ENCODE measurements at places on chromosomes 1 and 21.
A peak's percentile ranks its signal among the peaks of the same experiment; 100 is the strongest.

DNA sequence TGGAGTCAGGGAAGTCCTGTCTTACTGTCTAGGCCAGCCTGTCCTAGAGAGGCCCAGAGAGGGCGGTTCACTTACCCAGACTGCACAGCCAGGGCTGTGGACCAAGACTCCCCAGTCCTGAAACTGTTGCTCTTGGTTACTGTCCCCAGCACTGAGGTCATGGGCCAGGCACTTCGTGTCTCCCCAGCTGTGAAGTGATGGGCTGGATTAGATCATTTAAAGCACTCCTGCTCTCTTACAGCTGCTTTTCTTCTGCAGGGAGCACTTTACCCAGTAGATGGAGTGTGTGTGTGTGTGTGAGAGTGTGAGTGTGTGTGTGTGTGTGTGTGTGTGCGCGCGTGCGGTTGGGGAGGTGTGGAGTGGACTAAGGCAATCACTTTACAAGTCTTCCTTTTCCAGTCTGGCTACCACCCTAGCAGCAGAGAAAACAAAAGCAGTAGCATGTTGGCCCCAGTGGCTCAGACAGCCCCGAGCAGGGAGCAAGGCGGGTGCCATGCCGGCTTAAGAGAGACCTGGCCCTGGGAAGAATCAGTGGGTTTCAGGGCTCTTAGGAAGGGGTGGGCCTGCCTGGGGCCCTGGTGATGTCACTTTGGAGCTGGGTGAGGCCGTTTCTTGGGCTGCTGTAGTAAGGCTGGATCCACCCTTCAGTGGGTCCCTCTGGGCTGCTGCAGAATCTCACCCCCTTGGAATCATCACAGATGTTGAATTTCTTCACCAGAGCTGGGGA is 2.4 kb downstream of the SPSB1 start:
- DNase-seq: peak; percentile 77

DNA sequence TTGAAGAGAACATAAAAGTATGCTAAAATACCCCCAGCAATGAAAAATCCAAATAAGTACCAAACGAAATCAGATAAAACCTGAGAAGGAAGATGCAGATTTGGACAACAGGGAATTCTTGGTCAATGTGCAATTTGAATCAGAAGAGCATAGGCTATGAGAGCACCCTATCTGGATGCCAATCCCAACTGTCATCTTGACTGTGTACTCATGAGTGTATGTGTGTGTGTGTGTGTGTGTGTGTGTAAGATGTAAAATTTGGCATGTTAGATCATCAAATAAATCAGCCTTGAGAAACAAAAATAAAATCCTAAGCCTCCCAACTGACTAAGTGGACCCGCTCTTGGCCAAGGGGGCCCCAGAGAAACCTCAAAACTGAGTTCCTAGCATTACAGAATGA is 18.0 kb upstream of the SPRR2G start:
- DNase-seq: no peak

DNA sequence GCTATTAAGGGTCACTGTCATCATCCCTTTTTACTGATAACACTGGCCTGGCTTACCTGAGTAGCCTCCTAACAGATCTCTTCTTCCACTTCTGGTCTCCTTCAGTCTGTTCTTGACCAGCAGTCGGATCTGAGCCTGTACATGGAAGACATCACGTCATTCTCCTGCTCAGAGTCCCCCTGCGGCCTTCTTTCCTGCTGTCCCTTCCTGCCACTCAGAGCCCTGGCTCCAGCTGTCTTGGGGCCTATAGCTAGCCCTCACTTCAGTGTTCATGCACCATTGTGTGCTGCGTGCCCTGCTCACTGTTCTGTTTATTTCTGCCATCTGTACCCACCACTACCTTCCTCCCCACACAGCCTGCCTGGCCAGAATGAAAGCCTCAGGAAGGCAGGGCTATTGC is 8.4 kb downstream of the ADARB1 start:
- DNase-seq: no peak

DNA sequence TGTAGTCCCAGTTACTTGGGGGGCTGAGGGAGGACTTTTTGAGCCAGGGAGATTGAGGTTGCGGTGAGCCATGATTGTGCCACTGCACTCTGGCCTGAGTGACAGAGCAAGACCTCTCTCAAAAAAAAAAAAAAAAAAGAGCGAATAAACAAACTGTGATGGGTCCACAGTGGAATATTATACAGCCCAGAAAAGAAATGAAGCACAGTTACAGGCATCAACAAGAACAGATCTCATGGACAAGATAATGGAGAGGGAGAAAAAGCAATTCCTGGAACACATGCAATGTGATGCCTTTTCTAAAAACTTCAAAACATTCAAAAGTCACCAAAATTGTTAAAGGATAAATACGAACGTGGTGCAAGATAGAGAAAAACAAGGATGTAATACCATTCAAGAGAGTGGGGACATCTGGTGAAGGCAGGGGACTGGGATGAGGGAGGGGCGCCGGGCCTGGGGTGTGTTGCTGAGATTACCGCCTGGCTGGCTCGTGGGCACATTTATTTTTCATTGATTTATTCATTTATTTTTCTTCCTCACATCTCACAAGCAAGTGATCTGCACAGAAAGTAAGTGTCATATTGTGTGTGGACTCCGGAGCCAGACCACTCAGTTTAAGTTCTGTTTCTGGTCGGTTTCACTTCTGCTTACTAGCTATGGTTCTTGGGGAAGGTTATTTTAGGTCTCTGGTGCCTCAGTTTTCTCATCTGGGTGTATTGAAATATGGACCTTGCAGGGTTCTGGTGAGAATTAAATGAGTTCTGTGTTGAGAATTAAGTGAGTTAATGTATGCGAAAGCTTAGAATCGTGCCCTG is 30.1 kb downstream of the ABCG1 start:
- DNase-seq: no peak

- no peak for DNase-seq
These were observed 47.3 kb upstream of the SSBP3 start for GRCh38 chr1:54453509-54453908.

GRCh38 chr1:221620437-221621384 is 121.2 kb downstream of the DUSP10 start:
- peak; percentile 60 for DNase-seq

DNA sequence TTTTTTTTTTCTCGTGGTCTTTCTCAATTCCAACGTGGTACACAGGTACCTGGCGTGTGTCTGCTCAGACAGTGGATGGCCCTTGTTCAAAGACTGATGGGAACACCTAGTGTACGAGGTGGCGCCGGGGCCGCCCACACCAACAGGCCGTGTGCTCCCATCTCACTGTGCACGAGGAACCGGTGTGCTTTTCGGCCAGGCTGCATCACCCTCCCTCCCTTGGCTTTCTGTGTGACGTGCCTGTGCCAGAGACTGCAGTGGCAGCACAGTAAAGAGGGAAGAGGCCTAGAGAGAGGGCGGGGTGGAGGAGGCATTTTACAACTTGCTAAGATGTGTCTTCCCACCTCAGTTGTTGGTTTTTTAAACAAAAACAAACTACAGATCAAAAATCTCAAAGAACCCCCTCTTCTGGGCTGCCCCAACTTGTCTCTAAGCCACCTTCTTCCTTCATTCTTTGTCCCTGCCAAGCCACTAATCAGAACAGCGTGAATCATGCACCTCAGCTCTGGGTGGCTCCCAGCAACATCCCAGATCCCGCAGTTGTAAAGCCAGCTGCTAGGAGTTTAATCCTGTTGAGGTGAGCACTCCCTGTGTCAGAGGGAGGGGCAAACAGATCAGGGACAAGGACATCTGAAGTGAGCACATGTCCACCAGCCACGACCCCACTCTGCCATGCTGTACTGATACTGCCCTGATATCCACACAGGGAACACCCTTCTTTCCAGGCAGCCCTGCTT is 20.7 kb downstream of the IRF2BP2 start:
- no peak for DNase-seq

DNA sequence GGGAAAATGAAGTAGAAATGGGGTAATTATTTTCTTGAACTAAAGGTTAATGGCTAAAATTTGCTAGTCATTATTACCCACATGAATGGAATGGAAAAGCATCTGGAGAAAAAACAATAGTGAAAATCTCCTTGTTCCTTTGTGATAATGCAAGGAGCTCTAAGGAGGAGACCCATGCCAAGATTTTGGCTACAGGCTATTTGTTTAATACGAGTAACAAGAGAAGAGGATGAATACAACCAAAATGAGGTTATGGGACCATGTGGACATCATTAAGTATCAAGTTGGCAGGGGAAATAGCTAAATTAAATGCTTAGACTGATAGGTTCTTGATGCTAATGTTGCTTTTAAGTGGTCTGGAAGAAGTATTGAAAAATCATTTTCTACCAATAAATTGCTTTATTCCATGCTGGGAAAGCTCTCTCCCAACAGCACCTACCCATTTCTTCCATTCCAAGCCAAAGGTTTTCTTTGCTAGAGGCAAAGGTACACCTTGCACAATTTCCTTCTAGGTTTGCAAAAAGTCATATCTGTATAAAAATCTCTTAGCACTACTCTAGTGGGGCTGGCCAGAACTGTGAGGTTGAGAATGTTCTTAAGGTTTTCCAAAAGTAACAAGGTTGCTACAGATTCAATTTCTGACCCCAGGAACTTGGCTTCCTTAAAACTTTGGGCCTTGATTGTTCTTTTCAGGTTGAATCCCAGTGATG is 100.2 kb downstream of the SMYD2 start:
- no peak for DNase-seq

DNA sequence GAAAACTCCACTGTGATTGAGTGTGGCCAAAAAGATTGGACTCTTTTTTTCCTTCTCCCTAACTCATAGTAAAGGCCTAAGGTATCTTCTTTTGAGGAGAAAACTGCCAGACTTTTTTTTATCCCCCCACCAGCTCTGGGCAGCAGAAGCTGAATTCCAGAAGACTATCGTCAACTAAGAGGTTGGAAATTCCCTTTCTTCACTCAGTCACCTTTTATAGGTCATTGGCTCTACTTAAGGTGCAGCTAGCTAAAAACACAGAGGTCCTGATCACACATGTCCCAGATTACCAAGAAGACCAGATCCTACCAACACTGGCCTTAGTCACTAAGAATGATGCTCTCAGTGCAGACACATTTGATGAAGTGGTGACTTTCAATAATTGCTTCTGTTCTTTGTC is 1441.2 kb downstream of the PLA2G4A start:
- DNase-seq: no peak

DNA sequence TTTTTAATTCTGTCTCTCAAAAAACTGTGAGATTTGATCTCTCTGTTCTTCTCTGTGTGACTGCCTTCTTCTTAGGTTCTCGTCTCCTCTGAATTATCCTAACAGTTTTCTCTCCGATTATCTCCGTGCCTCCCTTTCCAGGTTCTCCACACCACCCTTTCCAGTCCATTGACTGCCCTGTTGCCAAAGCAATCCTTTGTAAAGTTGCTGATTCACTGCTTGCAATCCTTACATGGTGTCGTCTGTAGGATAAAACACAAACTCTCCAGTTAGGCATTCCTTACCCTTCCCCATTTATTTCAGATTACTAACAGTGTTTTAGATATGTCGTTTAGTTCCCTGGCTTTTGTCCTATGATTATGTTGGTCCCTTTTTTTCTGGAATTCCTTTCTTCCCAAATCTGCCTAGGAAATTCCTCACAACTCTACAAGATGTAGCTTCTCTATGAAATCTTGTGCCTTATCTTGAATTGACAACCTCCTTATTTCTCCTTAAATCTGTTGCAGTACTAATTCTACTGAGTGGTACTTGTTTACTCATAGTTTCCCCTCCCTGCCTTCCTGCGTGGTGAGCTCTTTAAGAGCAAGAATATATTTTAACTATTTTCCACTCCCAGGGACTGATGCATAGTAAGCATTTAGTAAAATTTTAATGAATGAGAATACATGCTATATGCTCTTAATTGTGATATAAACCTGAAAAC is 22.3 kb downstream of the RCOR3 start:
- peak; percentile 38 for DNase-seq

GRCh38 chr1:209870151-209870831 is 42.5 kb downstream of the UTP25 start:
- DNase-seq: peak; percentile 40

- DNase-seq: no peak
These were observed 23.9 kb upstream of the KIAA0040 start for GRCh38 chr1:175216444-175216843.

- no peak for DNase-seq
These were observed 46.9 kb upstream of the IFNLR1 start for GRCh38 chr1:24233684-24234600.

DNA sequence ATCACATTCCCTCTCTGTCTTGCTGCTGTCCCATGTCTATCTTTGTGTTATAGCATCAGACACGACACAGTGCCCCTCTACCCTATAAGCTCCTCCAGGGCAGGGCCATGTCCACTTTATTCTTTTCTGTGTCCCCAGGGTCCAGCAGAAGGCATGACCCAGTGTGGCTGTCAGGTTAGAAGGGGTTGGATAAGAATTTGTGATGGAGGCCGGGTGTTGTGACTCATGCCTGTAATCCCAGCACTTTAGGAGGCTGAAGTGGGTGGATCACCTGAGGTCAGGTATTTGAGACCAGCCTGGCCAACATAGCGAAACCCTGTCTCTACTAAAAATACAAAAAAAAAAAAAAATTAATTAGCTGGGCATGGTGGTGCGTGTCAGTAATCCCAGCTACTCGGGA is 26.3 kb upstream of the RNF19B start:
- DNase-seq: no peak

DNA sequence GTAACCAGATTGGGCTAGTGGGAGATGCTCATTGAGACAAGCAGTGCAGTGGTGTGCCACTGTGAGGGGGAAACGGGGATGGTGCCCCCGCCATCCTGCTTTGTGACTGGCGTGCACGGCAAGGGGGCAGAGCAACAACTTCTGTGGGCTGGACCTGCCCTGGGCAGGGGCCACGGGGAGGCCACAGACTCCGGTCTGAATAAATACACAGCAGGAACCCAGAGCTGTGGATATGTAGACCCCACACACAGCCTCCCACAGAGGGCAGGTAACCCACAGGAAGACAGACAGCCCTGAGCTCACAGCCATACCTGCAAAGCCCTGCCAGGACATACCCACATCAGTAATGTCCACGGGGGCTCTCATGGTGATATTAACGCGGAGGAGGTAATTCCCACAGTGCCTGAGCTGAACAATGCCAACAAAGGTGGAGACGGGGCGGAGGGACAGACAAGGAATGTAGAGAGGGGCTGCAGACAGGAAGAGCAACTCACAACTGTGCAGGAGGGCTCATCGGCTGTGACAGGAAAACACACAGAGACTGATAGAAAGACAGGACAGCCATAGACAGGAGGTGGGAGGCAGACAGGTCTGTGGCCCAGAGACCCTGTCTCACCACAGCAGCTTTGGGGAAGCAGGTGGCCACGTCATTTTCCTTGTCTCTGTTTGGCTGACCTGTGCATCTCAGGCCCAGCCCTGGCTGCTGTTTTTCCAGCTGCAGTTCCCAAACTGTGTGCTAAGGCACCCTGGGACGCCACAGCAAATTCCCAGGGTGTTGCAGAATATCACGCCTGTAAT is 4.9 kb upstream of the WNT3A start:
- no peak for DNase-seq
